B cell (primary cell): ENCODE measurements at places on chromosomes 13 and 19. TPM values are rescaled to one million over a fixed set of nuclear protein-coding genes. Genes with fewer than 3 reads are reported as not detected.

Gene OR4F17
- 0.80 TPM in 1 of 2 replicates, not detected in the other for total RNA-seq

Gene INSR
- 6.3 and 8.8 TPM in 2 replicates for total RNA-seq

Gene RASIP1
- 0.20 TPM in 1 of 2 replicates, not detected in the other for total RNA-seq

Gene FBXW9
- total RNA-seq = 4.7 and 5.2 TPM in 2 replicates

Gene TRPC4
- not detected in 2 replicates for total RNA-seq

Gene ATP5F1D
- total RNA-seq = 131 and 150 TPM in 2 replicates

Gene CPT1C
- total RNA-seq = 1.7 TPM in 1 of 2 replicates, not detected in the other

Gene WDR88
- total RNA-seq = 0.47 and 0.51 TPM in 2 replicates

Gene NLRP5
- total RNA-seq = not detected in 2 replicates

Gene NAA16
- 32.5 and 33.5 TPM in 2 replicates for total RNA-seq

Gene MIA
- total RNA-seq = 2.3 and 5.7 TPM in 2 replicates

Gene ALKBH7
- total RNA-seq = 62.7 and 67.0 TPM in 2 replicates

Gene NXNL1
- total RNA-seq = not detected in 2 replicates

Gene CD209
- total RNA-seq = not detected in 2 replicates

Gene BRCA2
- 6.0 and 7.5 TPM in 2 replicates for total RNA-seq

Gene CPB2
- not detected in 2 replicates for total RNA-seq

Gene SPACA7
- total RNA-seq = not detected in 2 replicates

Gene ZNF556
- not detected in 2 replicates for total RNA-seq

Gene PVR
- total RNA-seq = 0.67 TPM in 1 of 2 replicates, not detected in the other
